ENCODE measurements at places on chromosomes 1 and 21.

GRCh38 chr1:39359028-39359570 lies 132.3 kb upstream of the BMP8A start:
- no peak for DNase-seq

- no peak for DNase-seq
Measured at GRCh38 chr1:29629814-29630516, 393.6 kb downstream of the PTPRU start.

DNA sequence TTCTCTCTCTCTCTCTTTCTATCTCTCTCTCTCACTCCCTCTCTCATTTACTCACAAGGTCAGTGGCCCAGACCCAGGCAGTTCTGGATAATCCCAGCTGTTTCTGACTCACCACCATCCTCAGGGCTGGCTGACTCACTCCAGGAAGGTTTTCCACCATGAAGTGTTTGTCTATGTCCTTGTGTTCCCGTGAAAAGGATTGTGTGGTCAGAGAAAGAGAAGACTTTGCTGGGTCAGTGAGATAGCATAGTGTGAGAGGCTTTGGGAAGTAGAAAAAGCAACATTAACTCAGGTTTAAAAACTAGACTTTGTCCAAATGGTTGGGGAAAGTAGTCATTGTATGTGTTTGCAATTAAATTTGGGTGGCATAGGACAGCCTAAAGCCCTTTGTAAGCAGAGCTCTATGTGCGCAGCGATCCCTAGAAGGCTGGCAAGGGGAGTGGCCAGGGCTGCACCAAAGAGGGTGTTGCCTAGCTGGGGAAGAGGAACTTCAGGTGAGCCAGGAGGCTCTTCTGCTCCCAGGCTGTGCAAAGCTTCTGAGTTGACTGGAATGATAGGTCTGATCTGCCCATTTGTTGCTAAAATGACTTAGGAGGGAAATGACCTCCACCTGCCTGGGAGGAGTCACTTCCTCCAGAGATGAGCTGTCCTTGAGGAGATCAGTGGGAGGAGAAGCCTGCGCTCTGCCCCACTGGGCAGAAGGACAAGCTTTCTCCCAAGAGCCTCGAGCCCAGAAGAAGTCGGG lies 4.9 kb upstream of the CAPN2 start:
- DNase-seq = no peak

GRCh38 chr1:62800281-62800680 lies 16.3 kb downstream of the ATG4C start:
- no peak for DNase-seq

DNA sequence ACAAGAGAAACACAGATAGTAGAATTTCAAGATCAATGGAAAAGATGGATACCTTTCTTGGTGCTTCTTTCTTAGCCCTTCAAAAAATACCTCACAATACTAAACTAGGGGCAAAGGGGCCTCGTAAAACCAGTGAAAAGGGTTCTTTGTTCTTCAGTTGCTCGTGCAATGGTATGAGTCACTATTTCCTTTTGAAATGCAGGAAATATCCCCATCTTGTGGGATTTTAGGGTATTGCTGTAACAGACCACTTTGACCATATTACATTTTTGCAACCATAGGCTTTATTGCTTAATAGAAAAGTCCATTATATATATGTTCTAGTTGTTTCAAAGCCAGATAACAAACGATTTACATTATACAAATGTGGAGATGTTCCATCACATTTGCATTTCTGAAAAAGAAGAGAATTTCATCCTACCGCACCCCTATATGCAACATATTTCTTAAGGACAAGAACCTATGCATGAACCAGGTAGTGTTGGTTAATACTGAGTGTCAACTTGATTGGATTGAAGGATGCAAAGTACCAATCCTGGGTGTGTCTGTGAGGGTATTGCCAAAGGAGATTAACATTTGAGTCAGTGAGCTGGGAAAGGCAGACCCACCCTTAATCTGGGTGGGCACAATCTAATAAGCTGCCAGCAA lies 88.6 kb upstream of the PKN2 start:
- DNase-seq = no peak
